Calu3 (cell line): ENCODE measurements at places on chromosomes 6 and 20. TPM values are rescaled to one million over a fixed set of nuclear protein-coding genes. Genes with fewer than 3 reads are reported as not detected.
A peak's percentile ranks its signal among the peaks of the same experiment; 100 is the strongest.

Gene SGK2
- total RNA-seq: 45.6 and 46.5 TPM in 2 replicates

Gene HDGFL1
- not detected in 2 replicates for total RNA-seq

Gene CD24
- total RNA-seq: 1,415 and 1,595 TPM in 2 replicates

Gene ZNF831
- total RNA-seq: not detected in 2 replicates

Gene GINS1
- 9.6 and 10.3 TPM in 2 replicates for total RNA-seq

Gene GNL1
- total RNA-seq: 68.4 and 81.3 TPM in 2 replicates

Gene GPX5
- total RNA-seq: not detected in 2 replicates

Gene MACROD2
- total RNA-seq: 28.1 and 29.4 TPM in 2 replicates

- no peak for DNase-seq
Measured at GRCh38 chr6:120237221-120237620, 887.7 kb upstream of the MAN1A1 start.

- no peak for DNase-seq
Measured at GRCh38 chr20:57006411-57007170, 259.9 kb downstream of the BMP7 start.

DNA sequence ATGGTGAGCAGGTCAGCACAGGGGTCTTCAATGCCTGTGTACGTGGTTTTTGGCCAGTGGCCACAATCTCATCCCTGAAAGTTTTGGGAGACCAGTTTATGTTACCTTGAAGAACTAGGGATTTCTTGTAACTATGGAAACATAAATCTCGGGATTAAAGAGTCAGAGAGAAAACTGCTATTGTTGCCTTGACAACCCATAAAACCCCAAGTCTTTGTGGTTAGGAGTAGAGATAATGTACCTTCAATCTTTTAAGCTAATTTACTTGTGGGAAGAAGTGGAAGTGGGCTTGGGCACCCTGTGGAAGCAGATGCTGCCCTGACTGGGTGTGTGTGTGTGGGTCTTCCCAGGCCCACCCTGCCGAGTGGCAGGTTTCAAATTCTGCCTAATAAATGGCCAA lies 46.1 kb upstream of the ZNF831 start:
- DNase-seq: no peak

DNA sequence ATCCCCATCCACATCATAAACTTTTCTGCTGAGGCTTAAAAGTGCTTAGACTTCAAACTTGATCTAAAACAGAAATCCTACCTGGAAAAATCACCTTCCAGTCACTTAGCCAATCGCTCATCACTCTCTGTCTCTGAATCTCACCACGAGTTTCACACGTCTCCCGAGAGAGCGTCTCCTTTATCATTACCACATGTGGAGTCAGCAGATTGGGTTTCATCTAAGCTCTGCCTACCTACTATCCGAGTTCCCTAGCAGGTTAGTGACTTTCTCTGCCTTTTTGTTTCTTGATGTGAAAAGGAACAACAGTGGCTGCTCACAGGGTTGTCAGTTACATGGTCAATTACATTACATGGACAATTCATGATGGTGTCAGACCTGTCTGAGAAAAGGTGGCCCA lies 286.2 kb downstream of the ESR1 start:
- no peak for DNase-seq

GRCh38 chr6:1526398-1527072 lies 83.2 kb upstream of the FOXC1 start:
- no peak for DNase-seq

GRCh38 chr6:45200510-45200909 lies 127.6 kb upstream of the RUNX2 start:
- DNase-seq: no peak

DNA sequence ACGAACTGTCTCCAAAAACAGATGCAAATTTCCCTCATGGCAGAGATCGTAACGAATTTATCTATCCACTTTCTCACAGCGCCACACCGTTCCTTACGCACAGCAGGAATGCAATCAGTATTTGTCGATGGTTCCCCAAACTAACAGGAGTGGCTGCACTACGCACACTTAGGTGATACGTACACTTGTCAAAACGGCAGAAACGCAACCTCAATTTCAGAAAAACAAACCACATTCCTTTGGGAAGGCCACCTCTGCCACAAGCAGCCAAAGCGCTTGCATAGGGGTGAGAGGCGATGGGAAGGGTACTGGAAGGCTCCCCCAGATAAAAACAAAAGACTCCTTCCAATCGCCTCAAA lies 638 bp downstream of the MDN1 start:
- no peak for DNase-seq

DNA sequence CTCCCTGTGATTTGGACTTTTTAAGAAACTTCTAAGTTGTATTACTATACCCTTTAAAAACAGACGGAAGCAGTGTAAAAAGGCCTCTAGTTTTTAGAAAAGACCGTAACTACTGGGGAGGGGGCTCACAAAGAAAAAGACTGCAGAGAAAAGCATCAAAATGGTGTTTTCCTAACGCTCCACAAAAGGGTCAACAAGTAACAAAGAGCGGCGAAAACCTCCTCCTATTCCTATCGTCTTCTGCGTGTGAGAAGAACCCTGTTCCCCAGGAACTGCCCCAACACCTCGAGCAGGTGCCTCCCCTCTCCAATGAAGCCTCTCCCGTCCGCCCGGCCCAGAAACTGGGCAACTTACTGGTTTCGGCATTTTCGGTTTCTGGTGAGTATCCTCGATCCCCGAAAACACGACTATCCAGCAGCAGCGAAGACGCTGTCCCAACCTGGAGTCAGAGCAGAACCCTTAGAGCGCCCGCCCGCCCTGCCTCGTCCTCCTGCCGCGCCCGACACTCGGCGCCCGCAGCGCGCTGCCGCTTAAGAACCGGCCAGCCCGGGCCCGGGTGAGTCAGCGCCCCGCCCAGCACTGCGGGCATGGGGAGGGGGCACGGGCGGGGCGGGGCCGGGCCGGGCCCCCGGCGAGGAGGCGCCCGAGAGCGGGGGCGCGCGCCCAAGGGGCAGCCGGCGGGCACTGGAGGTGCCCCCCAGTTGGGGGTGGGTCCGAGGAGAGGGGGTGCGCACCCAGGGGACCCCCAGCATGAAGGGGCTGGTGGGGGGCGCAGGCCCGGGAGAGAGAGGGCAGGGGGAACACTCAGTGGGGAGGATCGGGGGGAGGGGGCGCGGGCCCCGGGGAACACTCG lies 1.2 kb downstream of the EZR start:
- peak; percentile 92 for DNase-seq

GRCh38 chr6:169165561-169166300 lies 87.9 kb downstream of the THBS2 start:
- DNase-seq: no peak

DNA sequence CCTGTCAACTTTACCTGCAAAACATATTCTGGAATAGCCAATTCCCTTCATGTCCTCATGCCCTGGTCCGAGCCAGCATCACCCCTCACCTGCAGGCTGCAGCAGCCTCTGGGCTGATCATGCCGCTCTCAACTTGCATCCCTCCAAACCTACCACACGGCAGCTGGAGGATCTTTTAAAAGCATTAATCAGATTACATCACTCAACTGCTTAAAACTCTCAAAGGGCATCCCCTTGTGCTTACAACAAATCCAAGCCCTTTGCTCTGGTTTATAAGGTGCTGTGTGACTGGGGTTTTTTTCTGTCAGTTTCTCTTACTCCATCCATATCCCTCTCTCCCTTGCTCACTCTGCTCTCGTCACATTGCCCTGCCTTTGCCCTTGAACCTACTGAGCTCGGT lies 24.0 kb downstream of the CD40 start:
- no peak for DNase-seq

GRCh38 chr6:51562198-51562597 lies 525.2 kb downstream of the PKHD1 start:
- no peak for DNase-seq
